COLO829 (cell line): ENCODE measurements at places on chromosomes 13 and 19.

GRCh38 chr19:1064661-1065605, 2.0 kb upstream of the ARHGAP45 start:
- no peak for DNase-seq

- no peak for DNase-seq
Measured at GRCh38 chr13:47287291-47287751, 390.5 kb upstream of the HTR2A start.

DNA sequence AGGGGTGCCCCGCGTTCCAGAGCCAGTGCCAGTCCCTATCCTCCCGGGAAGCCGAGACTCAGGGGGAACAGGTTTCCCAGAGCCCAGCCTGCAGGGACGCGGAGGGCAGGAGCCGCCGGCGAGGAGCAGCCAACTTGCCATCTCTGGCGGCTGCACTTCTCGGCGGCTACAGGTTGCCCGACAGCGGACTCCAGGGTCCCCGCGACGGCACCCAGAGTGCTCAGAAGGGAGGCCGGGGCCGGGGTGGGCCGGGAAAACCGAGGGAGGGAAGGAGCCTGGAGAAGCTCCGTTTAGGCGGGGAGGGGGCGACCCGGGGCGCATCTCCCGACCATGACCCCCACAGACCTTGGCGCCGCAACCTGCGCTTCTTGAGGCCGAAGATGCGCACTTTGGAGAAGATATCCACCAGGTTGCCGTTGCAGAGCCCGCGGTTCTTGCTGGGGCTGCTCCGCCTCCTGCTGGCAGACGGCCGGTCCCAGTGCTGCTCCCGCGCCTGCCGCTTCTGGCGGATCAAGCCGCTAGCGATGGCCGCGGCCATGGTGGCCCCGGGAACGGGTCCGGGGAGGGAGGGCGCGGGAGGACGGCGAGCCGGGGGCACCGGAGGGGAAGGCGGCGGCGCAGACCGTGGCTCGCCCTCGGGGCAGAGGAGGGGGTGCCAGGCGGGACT, 463.8 kb downstream of the ITGBL1 start:
- no peak for DNase-seq

GRCh38 chr13:27182844-27183497, 11.4 kb upstream of the USP12 start:
- DNase-seq: no peak

DNA sequence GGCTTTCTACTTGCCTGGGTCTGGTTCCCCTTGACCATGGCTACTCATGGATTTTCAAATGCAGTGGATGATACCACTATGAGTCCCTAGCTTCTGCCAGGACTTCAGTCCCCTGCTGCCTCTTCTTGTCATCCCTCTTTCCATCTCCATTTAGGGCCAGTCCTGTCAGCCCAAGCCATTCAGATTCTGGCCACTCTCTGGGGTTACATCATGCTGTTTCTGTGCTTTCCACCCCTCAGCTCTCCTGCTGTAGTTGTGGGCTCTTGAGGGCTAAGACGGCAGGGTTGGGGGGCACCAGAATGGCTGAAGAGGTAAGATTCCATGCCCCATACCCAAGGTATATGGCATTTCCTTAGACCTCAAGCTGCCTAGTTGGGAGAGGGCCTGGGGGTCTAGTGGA, 13.2 kb upstream of the ZNF492 start:
- DNase-seq: no peak

- no peak for DNase-seq
Measured at GRCh38 chr13:110706570-110707372, 855 bp upstream of the CARS2 start.

DNA sequence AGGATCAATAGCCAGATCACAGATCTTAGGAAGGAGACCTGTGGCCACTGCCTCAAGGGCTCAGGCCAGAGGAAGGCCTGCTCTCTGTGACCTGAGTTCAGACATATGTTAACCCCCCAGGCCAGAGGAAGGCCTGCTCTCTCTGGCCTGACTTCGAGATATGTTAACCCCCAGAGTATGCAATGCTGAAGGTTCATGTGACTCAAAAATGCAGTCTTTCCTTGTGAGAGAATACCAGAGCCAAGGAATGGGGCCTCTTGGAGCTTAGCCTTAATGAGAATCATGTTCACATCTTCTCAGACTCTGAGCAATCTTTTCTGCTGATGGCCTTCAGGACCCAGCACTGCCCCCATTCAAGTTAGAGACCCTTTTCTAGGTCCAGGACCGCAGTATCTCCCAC, 36.7 kb downstream of the MBNL2 start:
- no peak for DNase-seq

GRCh38 chr13:47094734-47095434, 198.0 kb upstream of the HTR2A start:
- no peak for DNase-seq

- DNase-seq: no peak
Measured at GRCh38 chr19:44635581-44636438, 7.9 kb upstream of the PVR start.

DNA sequence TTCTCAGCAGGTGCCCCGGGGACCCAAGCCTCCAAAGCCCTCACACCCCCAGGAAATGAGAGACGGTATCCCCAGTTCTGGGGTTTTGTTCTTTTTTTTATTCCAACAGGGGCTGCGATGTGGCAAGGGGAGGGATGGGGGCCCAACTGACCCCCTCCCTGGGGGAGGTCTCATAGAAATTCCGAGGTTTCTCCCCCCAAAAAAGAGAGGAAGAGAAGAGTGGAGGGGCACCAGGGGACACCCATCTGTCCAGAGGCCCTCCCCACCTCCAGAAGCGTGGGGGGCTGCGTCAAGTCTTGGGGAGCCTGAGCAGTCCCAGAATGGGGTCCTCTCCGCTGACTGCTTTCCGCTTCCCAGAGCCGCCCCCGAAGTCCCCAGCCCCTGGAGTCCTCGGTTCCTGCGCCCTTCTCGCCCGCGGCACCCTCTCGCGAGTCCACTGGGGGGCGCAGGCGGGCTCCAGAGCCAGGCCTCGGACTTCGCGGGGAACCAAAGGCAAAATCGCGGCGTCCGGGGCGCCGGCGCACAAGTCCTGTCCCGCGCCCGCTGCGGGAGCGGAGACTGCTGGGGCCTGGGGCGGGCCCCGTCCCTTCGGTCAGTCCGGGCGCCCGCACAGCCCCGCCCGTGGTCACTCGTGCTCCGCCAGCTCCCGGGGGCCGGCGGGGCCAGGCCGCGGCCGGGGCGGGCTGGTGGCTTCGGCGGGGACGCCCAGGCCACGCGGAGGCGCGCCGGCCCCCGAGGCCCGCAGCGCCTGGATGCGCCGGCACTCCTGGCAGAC, 4.4 kb upstream of the ATP1A3 start:
- DNase-seq: no peak

GRCh38 chr13:44770951-44771350, 194.8 kb upstream of the TSC22D1 start:
- DNase-seq: no peak

- no peak for DNase-seq
Measured at GRCh38 chr13:20093951-20094350, 66.9 kb downstream of the GJA3 start.

DNA sequence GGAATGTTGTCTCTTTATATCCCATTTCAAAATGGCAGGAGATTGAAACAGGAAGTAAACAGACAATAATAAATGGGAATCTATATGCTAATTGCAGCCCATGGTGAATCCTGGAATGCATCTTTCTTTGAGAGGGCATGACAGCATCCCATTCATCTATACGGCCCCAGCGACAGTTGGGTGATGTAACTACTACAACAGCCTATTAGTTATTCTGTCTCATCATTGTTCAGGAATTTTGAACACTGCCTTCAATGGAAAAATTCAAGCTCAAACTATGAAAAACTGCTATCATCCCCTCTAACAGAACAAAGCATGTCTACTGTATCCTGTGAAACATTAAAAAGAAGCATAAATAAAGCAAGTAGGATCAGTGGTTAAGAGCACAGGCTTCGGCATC, 262.1 kb downstream of the DCT start:
- DNase-seq: peak; percentile 63

DNA sequence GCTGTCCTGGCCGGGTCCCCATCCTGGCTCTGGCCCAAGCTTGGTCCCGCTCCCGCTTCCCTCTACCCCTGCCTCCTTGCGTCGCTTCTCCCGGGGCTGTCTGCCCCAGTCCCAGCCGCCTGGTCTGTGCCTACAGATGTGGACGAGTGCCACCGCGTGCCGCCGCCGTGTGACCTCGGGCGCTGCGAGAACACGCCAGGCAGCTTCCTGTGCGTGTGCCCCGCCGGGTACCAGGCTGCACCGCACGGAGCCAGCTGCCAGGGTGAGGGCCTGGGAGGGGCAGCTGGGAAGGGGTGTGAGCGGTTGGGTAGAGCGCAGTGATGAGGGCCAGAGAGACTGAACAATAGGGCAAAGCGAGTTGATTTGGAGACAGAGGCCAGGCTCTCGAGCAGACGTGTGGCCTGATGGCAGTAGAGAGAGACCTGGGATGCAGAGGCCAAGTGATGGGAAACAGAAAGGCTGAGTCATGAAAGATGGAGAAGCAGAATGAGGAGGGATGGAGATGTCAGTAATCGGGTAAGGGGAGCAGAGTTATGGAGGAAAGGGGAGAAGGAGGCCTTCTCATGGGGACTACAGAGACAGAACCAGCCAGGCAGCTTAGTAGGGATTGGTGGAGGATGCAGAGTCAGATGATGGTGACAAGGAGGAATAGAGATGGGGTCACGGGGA, 9.4 kb downstream of the LTBP4 start:
- DNase-seq: no peak

DNA sequence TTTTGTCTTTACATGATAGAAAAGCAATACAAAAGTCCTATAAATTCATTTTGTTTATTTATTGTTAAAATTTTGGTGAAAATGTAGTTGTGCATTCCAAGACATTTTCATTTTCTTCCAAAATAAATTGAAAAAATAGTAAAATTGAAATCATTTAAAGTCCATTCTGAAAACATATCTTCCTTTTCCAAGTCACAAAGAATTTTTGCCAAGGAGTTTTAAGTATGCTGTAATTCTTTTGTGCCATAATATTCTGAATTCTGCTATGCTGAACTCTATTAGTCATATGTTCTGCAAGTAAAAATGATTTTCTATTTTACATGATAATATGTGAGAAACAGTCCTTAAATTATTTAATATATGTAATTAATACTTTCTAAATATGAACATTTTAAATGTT, 879.6 kb upstream of the SLC10A2 start:
- no peak for DNase-seq

DNA sequence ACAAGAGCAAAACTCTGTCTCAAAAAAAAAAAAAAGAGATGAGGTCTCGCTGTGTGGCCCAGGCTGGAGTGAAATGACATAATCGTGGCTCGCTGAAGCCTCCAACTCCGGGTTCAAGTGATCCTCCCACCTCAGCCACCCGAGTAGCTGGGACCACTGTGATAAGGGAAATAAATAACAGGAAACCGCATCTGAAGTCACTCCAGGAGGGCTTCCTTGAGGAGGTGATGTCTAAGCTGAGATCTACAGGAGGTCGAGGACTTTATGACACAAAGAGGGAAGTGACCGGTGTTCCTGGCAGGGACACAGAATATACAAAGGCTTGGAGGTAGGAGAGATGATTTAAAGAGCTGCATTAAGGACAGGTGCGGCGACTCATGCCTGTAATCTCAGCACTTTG, 8.9 kb upstream of the NR2F6 start:
- no peak for DNase-seq

DNA sequence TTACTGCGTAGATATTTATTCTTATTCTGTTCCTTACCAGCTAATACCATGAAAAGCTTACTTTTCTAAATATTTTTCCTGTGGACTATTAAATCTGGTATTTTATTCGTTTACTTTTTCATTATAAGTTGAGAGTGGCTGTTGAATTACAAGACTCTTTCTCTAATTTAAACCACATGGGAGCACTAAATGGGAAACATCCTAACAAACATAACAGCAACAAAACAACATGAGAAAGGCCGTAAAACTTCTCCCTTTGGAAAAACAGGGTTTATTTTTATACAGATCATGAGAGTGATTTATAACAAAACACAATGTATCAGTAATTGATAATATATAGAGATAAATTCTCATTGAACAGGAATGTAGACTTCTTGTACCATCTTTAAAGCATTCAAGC, 1592.1 kb downstream of the EFNB2 start:
- no peak for DNase-seq

GRCh38 chr13:76758257-76758656, 127.9 kb downstream of the KCTD12 start:
- DNase-seq: peak; percentile 73

GRCh38 chr19:32813862-32814425, 55.6 kb downstream of the SLC7A9 start:
- DNase-seq: no peak

DNA sequence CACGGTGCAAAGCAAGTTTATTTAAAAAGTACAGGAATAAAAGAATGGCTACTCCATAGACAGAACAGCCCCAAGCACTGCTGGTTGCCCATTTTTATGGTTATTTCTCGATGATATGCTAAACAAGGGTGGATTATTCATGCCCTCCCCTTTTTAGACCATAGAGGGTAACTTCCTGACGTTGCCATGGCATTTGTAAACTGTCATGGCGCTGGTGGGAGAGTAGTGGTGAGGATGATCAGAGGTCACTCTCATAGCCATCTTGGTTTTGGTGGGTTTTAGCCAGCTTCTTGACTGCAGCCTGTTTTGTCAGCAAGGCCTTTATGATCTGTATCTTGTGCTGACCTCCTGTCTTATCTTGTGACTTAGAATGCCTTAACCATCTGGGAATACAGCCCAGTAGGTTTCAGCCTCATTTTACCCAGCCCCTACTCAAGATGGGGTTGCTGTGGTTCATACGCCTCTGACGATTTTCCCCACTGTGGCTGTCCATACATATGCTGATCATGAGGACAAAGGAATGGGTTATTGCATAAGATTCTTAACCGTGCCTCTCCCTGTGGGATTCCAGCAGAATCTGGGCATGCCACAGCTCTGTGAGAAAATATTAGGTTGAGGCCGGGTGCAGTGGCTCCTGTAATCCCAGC, 36.9 kb upstream of the ZNF507 start:
- no peak for DNase-seq

- DNase-seq: peak; percentile 80
Measured at GRCh38 chr19:47697863-47698609, 15.2 kb upstream of the EHD2 start.

- no peak for DNase-seq
Measured at GRCh38 chr13:75312884-75313520, 169.0 kb downstream of the TBC1D4 start.

- no peak for DNase-seq
Measured at GRCh38 chr13:42591602-42592001, 17.6 kb downstream of the TNFSF11 start.

DNA sequence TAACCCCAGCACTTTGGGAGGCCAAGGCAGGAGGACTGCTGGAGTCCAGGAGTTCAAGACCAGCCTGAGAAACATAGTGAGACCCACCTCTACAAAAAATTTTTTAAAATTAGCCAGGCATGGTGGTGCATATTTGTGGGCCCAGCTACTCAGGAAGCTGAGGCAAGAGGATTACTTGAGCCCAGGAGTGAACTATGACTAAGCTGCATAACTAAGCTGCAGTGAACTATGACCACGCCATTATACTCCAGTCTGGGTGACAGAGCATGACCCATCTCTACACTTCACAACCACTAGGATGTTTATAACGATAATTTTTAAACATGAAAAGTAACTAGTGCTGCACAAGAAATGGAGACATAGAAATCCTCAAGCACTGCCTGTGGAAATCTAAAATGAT, 352.7 kb upstream of the SGCG start:
- DNase-seq: no peak
